ENCODE measurements at places on chromosomes 4 and X.

DNA sequence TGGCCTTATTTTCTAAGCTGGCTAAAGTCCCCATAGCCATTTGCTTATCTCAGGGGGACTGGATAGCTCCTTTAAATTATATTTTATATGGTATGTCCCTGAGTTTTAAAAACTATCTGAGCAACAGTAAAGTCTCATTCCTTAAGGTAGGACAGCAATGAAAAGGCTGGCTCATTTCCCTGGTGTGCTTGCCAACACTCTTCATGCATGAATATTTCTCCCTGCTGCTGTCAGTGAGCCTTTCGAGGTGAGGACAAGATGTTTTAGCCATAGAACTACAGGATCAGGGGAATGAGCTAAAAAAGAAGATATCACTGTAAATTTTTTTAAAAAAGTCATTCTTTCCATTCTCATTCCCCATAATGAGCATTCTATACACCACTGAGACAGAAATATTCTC lies 427.3 kb upstream of the FAM241A start:
- DNase-seq, result no peak

GRCh38 chr4:78781924-78782323 lies 5.8 kb downstream of the BMP2K start:
- no peak for DNase-seq

DNA sequence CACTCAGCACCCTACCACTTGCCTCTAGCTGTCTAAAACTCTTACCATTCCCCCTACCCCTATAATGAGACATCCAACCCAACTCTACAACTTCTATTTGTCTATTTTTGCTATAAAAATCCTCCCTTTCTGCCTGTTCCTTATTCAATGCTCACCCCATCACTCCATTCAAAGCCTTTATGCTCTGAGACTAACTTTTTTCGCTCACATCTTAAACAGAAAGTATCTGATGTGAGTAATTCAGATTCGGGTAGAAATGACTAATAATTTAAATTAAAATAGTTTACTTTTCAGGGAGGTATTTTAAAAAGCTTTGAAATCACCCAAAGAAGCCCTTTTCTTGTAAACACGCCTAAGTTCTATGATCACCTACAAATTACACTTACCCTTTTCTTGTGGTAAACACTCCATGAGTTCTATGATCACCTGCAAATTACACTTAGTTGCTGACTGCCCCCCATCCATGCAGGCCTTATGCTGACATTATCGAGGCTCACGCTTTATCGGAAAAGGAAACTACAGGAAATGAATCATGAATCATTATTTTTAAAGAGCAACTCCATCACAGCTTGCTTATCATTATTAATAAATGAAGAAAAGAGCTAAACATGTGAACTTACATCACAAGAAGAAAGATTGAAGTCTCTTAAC lies 168.7 kb upstream of the PPP1R2C start:
- no peak for DNase-seq

DNA sequence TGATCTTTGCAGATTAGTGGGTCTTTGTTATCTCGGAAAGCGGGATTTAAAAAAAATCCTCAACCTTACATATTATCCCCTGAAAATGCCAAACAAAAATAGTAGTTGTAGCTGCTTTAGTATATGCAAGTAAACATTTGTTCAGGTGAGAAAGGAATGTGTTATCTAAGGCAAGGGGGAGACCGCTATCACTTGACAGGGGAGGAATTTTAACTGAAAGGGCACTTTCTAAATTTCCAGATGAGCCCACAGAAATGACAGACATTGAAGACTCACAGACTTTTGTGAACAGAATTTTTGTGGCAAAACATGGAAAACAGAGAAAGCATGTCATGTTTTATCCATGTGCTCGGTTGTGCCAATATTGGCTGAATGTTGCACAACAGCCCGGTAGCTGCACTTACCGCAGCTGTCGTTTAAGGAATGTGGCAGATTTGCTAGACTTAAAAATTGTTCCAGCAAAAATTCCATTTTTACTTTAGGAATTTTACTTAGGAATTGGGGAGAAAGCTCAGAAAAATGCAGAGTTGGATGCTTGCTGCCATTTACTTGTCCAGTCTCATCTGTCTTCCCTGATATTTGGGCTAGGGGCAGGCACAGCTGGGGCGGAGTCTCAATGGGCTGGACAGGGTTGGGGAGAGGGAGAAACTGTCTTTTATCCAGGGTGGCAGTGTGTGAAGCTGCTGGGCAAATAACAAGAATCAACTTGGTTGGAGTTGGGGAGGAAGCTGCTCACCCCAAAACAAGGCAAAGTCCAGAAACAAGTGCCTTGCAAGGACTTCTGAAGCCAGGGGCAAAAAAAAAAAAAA lies 94.6 kb upstream of the RPS6KA3 start:
- no peak for DNase-seq

GRCh38 chrX:111506826-111507225 lies 4.6 kb upstream of the SERTM2 start:
- no peak for DNase-seq

- no peak for DNase-seq
Observed at GRCh38 chr4:52173470-52174045, 122.5 kb downstream of the SPATA18 start.
